ENCODE measurements at places on chromosomes 12 and 14.

- peak; percentile 64 for DNase-seq
Measured at GRCh38 chr12:124194264-124194892, 100.5 kb upstream of the RFLNA start.

DNA sequence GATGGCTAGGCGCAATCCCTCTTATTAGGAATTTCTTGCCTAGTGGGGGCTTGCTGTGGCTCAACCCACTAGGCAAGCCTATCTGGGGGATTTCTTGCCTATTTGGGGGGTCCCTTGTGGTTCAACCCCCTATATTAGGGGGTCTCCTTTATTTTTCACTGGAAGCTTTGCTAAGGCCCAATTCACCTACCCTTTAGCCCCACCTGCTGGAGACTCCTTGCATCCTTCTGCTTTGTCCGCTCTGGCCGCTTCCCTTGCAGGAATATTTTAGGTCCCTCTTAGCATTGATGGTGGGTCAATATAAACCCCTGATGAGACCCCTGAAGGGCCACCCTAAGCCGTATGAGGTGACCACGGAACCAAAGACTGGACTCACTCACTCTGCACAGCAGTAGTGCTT is 1552.1 kb downstream of the AACS start:
- peak; percentile 39 for DNase-seq

DNA sequence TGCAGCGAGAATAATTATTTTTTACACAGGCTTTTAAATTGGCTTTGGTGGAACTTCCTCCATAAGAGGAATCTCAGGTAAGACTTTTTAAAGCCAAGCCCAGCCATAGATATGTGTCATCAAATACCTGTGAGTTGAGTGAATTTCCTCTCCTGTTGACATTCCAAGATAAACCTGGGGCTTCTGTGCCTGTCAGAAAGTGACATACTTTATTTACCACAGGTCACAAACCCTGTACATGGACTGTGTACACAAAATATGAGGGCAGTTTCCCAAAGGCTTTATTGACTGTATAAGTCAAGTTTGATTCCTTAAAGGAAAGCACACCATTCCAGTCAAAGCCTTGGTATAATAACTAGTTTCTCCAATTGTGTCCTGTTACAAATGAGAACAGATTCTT is 25.9 kb upstream of the SRSF5 start:
- DNase-seq, result no peak

GRCh38 chr14:68681256-68682011 is 111.4 kb downstream of the ZFP36L1 start:
- no peak for DNase-seq

- peak; percentile 49 for DNase-seq
Measured at GRCh38 chr12:110846615-110847566, at the start of gene CCDC63. CCDC63 (plus strand) TSS chr12:110846987; CDS start chr12:110852955, 5,968 bp downstream.

- no peak for DNase-seq
Measured at GRCh38 chr12:74393272-74393671, 144.4 kb upstream of the ATXN7L3B start.

DNA sequence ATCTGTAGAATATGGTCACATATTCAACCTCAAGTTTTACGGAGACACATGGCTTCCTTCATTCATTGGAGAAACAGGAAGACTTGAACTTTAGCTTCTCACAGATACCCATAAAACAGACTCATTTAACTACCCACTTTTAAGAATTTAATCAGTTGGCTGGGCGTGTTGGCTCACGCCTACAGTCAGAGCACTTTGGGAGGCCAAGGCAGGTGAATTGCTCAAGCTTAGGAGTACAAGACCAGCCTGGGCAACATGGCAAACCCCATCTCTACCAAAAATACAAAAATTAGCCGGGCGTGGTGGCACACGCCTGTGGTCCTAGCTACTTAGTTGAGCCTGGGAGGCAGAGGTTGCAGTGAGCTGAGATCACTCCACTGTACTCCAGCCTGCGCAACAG is 64.7 kb upstream of the STAC3 start:
- DNase-seq, result no peak

- no peak for DNase-seq
Measured at GRCh38 chr14:58716706-58717105, 78.9 kb downstream of the DACT1 start.

DNA sequence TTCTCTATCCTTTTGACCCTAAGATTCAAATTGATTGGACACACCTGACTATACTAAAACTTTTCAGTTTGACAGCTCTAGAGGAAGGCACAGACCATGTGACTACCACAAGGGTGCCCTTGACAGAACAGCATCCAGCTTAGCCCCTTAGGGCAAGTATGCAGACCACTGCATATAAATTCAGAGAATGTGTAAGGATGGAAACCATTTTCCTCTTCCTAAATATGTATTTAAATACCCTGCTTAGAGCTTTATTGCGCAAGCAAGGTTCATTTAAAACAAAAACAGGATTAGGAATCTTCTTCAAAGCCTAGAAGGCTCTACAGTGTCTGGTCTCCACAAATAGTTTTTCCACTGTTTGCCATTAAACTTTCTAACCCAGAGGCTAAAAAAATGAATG is 202.8 kb downstream of the MED13L start:
- no peak for DNase-seq

- peak; percentile 12 for DNase-seq
Measured at GRCh38 chr12:754473-754820, 2.1 kb downstream of the WNK1 start.

DNA sequence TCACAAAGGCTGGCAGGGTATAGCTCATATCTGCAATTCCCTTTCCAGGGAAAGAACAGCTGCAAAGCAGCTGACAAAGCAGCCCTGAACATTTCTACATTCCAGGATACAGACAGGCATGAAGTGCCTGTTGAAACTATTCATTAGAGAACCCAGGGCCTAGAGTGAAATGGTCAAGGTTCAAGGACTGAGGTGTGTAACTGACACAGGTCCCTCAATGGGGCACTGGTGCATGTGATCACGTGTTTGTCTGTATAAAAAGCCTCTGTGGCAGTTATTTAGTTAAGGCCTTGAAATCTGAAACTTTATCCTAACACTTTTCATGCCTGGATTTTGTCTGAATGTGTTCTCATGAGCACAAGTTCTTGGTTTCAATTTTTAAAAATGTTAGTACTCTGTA is 47.1 kb downstream of the GIT2 start:
- no peak for DNase-seq

DNA sequence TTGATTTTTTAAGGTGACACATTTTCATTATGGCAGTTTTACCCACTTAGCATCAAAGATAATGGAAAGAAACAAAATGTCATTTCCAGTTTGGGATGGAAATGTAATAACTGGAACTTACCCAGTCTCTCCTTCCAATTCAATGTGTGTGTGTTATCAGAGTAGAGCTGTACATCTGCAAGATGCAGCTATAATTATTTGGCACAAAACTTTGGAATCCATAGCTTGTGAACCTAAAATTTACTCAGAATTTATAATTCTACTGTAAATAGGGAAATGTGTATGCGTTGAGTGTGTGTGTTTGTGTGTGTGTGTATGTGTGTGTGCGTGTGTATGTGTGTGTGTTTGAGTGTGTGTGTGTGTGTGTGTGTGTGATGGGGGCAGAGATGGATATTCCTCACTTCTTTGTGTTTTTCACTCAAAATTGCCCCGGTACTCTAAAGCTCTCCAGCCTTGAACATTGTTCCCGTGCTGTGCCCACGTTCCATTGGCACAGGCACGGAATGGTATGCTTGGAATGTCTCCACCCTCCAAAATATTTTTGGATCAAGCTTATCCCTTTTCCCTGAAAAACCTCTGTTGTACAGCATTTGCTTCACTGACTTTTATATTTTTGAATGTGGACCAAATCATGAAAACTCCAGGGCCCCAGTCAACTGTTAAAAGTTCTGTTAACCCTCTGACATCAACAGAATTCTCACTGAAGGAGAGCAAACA is 150.2 kb upstream of the BMP4 start:
- no peak for DNase-seq

DNA sequence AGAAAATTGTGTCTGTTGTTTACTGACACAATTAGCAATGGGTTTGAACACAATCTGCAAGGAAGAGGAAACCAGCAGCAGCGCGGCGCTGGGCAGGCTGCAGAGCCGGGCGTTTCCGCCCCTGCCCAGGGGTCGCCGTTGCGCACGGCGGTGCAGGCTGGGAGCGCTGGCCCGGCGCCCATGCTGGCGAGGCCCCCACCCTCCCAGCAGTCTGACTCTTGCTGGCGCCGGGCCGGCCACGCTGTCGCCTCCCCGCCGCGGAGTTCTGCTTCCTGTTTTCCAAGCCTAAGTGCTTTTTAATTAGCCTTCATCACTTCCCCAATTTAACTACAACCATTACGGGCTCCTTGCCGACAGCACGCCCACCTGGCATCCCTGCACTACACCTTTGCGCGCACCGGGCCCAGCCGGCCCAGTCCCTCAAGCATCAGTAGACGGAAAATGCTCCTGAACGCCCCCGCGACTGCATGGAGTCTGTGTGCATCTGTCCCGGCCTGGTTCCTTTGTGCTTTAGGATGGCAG is 212.1 kb downstream of the GXYLT1 start:
- no peak for DNase-seq

- no peak for DNase-seq
Measured at GRCh38 chr12:80966001-80966400, 28.3 kb upstream of the LIN7A start.

DNA sequence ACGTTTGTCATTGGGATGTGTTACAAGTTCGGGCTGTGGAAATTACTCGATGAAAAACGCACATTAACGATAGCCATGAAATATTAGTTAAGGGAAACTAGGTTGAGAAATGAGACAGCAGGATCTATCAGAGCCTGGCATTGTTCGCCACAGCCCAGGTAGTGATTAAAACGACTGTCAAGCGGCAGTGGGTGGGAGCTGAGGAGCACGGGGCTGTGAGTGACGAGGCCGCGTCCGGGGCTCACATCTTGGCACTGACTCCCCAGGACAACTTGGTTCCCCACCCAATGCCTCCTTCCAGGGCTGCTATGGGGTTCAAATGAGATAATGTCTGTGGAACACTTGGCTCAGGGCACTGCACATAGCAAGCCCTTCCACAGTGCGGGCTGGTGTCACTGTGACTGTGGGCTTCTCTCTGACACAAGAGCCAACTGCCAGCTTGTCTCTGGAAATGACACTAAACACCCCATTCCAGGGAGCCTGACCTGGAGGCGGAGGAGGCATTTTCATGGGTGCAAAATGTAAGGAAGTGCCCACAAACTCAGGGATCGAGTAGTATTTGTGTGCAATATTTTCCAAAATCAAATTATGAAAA is 19.3 kb downstream of the MMAB start:
- no peak for DNase-seq

- DNase-seq, result no peak
Measured at GRCh38 chr14:47438650-47439140, 236.7 kb downstream of the MDGA2 start.

GRCh38 chr12:130667421-130667960 is 48.6 kb downstream of the RIMBP2 start:
- DNase-seq, result no peak

DNA sequence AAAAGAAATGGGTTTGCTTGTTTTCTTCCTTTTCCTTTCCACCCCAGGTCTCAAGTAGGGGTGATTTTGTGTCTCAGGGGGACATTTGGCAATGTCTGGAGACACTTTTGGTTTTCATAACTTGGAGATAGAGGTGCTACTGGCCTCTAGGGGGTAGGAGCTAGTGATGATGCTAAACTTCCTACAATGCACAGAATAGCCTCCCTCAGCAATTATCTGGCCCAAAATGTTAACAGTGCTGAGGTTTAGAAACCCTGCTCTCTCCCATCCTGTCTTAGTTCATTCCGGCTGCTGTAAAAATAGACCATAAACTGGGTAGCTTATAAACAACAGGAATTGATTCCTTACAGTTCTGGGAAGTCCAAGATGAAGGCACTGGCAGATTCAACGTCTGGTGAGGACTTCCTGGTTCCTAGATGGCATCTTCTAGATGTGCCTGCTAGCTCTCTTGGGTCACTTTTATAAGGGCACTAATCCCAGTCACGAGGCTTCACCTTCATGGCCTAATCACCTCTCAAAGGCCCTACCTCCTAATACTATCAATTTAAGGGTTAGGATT is 7.4 kb upstream of the GAS2L3 start:
- no peak for DNase-seq

DNA sequence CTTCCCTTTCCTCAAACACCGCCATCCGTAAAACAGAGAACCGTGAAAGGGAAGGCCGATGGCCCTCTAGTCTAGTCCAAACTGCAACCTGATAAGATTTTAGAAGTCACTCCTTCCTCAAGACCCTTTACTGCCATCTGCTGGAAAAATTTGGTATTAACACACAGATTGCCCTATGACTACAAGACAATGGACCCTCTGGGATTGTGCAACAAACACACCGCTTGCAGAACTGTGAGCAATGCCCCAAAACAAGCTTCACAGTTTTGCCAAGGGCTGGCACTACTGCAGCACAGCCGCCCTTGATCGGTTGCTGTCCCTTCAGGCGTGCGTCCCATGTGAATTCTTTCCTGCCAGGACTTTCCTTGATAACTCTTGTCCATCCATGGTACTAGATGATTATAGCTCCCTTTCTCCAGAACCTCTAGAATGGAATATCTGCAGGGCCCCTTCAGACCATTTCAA is 23.1 kb downstream of the LLPH start:
- DNase-seq, result peak; percentile 67

DNA sequence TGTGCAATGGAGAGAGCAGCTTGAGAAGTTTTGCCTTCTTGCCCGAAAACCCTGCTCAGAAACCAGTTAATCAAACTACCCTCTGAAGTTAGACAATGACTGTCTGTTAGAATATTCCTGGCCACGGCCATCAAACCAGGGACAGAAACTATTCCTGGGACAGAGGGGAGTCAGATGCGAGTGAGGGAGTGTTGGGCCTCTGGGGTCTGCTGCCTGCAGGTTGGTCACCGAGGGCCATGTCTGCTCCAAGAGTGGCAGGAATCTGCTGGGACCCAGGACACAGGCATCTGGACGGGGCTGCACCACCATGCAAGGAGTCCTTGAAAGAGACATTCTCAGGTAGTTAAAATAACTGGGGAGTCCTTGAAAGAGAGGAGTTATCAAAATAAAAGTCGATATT is 16.9 kb upstream of the EIF2B2 start:
- DNase-seq, result no peak

DNA sequence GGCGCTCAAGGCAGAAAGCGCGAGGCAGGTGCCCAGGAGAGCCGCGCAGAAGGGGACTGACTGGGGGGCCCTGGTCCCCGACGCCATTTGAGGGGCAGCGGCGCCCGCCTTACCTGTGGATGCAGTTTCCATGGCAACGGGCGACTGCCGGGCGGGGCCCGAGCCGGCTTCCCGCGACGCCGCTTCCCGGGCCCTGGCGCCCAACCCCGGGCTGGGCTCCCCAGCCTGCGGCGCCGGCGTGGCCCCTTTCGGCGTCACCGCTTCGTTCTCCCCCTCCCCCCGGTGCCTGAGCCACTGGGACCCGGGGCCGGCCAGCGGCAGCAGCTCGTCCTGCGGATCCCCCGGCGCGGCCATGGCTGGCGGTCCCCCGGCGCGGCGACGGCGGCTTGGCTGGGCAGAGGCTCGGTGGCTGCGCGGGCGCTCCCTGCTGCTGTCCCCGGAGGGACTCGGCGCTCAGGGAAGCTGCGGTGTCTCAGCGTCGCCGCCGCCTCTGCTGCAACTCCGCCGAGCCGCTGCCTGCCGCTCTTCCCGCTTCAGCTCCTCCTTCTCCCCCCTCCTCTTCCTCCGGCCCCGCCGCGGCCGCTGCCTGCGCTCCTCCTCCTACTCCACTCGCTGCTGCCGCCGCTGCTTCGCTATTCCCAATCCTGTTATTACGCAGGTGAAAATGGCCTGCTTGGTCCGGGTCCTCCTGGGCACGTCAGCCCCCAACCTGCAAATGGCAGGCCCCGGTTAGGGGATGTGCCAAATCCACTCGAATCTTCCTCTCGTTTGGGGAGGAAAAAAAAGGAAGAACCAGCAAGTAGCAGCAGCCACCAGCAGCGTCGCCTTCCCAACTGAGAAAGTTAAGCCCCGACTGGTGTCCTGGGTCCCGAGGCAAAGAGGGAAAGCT is at the start of gene RTN1:
TSS of gene RTN1 (minus strand) at position 500 of the 889 bp plus-strand sequence. CDS start at position 354, 146 bp downstream.
- DNase-seq, result peak; percentile 83

GRCh38 chr14:96662116-96662970 is 134.8 kb upstream of the VRK1 start:
- DNase-seq, result no peak
